CD4-positive, alpha-beta T cell treated with Interleukin-17A for 1 hour (primary cell): ENCODE measurements at places on chromosomes 7 and 10.

DNA sequence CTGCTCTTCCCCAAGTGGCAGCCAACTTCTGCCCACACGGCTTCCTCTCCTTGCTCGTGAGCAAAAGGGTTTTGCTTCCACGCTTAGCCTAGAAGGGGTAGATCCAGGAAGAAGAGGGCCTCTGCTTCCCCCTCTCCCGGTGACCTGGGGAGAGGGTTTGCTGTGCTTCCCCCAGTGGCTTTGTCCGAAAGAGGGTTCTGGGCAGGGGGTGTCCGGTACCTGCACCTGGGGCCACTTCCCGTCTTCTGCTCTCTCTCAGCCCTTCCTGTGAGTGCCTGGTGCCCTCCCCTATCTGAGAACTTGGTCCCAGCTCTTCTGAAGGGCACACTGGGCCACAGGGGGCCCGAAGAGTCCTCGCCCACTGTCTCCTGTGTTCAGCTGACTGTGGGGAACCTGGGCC, 11.3 kb downstream of the JAKMIP3 start:
- no peak for DNase-seq

GRCh38 chr7:131602994-131603372, 46.6 kb upstream of the PODXL start:
- DNase-seq = no peak

DNA sequence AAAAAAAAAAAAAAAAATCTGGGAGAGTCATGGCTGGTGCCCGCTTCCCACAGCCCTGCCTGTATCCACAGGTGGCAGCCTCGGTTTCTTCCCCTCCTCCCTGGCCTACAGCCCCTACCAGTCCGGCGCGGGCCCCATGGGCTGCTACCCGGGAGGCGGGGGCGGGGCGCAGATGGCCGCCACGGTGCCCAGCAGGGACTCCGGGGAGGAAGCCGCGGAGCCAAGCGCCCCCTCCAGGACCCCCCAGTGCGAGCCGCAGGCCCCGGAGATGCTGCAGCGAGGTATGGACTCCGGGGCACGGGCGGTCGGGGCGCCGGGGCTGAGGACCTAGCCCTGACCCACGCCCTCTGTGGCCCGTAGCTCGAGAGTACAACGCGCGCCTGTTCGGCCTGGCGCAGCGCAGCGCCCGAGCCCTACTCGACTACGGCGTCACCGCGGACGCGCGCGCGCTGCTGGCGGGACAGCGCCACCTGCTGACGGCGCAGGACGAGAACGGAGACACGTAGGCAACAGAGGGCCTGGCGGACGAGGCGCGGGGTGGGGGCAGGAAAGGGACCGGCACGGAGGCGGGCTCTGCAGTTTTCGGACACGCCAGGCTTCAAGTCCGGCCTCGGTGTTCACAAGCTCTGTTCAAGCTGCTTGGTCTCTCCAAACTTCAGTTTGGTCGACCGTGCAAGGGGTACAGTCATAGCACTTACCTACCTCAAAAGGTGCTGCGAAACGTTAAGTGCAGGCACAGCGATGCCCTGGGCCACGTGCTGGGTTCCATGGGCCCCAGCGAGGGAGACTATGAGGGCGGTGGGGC, 3.9 kb downstream of the NFKB2 start:
- peak; percentile 90 for DNase-seq

DNA sequence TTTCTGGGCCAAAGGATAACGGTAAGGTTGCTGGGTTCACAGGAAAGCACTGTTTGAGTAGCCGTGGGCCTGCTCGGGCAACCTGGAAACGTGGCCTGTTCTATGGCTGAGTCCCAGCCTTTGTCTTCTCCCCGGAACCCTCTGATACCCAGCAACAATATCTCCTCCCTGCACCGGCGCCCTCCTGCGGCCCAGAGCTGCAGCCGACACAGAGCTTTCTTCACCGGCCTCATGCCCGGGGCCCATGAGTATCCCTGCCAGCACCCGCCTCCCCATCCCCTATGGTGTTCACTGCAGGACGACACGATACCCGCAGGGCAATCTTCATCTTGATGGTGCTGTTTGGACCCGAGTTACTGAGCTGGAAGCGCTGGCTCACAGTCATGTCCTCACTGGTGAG, 38.6 kb upstream of the NCAPG2 start:
- no peak for DNase-seq

DNA sequence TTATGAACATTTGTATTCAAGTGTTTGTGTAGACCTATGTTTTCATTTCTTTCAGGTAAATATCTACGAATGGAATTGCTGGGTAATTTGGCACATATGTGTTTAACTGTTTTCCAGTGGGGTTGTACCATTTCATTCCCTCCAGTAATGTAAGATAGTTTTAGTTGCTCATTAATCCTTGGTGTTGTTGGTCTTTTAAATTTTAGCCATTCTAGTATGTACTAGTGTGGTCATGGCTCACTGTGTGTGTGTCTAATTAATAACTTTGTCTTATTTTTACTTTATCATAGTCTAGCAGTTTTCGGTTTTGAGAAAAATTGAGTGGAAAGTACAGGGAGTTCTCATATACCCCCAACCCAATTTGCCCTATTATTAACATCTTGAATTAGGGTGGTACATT, 278.8 kb downstream of the CAMK1D start:
- no peak for DNase-seq

DNA sequence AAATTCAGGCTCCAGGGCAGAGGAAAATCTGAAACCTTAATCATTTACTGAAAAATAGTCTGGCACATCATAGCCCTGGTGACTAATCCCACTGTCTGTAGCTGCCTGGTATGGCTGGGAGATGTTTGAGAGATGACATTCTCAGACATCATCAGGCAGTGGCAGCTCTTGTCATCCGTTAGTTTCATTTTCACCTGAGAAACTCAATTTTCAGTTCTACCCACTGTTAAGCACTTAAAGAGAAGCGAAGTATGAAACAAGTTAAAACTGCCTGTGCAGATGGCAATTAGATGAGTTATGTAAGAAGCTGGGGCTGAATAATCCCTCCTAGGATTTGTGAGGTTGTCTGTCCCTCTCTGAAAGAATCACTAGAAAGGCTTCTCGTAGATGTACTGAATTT, 150.2 kb downstream of the NSUN6 start:
- no peak for DNase-seq

DNA sequence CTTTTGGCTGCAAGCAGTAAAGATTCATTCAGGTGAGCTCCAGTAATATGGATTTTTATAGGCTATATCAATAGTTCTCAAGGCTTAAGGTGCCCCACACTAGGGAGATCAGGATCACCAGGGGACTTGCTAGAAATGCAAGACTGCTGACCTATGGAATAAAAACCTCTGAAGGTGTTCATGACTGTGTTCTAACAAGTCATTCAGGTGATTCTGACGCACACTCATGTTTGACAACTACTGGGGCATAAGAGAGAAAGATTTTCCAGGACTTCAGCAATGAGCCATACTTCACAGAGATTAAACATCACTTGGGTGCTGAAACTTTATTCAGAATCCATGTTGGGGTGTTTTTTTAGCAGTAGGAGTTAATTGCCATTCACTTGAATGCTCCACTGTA, 4.8 kb upstream of the TAS2R38 start:
- no peak for DNase-seq

GRCh38 chr7:1844951-1845390, 174.9 kb downstream of the ELFN1 start:
- no peak for DNase-seq

GRCh38 chr7:22561321-22561811, 61.4 kb upstream of the STEAP1B start:
- DNase-seq = no peak

DNA sequence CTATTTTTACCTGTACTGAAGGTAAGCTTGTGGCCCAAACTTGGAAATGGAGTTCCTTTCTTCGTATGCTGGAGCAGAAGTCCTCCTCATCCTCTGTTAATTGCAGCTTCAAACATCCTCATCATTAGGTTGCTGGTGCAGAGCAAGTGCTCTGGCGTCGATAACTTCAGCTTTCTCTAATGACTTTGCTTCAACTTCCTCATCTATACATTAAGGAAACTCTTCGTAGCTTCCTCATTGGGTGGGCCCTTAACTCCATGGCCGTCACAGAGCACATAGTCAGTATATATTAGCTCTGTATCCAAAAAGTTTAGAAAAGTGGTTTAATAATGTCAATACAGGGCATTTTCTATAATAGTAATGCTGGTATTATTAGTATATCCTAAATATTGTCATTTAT, 447.7 kb downstream of the SUGCT start:
- no peak for DNase-seq

DNA sequence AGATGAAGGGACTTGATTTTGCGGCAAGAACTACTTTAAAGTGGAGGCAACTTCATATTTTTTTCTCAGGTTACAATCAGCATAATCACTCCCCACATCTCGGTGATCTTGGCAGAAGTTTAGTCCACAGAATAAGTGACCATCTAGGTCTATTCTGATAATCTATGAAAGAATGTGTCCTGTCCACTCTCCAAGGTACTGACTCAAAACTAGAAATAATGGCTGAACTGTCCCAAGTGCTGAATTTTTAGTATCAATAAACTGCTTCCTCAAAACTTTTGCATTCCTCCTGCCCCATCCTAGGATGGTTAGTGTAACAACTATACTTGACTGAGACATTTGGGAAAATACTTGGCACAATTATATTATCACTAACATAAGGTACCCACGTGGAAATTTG, 10.9 kb upstream of the CHRM2 start:
- no peak for DNase-seq

- DNase-seq = peak; percentile 95
These were observed 13.7 kb upstream of the KBTBD2 start for GRCh38 chr7:32905175-32905662.

- no peak for DNase-seq
These were observed 172.5 kb downstream of the CCDC71L start for GRCh38 chr7:106488465-106488864.

DNA sequence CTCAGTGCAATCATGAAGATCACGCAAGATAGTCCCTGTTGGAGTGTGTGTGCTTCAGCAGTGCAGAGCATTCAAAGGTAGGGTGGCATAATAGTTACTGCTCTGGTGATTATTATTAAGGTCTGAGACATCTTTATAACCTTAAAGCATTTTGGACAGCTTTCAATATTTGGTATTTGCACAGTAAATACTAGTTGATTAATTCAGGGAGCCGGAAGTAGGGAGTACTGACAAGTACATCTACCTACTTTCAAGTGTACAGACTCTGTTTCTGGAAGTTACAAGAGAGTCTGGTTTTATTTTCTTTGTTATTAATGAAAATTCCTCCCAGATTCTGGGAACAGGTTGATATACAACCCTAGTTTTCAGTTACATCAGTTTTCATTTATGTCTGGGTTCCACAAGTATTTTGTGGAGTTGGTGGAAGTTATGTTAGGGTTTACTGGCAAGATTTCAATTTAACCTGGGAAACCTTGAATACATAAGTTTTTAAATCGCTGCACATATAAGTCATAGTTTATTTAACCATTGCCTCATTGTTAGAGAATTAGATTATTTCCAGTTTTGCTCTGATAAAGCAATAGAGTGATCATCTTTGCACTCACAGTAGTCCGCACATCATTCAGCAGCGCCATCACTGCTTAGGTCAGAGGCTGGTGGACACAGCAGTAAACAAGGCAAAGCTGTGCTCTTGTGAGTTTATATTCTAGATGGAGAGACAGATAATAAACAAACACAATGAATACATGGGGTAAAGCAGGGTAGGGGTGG, 366.6 kb downstream of the REEP3 start:
- DNase-seq = no peak

DNA sequence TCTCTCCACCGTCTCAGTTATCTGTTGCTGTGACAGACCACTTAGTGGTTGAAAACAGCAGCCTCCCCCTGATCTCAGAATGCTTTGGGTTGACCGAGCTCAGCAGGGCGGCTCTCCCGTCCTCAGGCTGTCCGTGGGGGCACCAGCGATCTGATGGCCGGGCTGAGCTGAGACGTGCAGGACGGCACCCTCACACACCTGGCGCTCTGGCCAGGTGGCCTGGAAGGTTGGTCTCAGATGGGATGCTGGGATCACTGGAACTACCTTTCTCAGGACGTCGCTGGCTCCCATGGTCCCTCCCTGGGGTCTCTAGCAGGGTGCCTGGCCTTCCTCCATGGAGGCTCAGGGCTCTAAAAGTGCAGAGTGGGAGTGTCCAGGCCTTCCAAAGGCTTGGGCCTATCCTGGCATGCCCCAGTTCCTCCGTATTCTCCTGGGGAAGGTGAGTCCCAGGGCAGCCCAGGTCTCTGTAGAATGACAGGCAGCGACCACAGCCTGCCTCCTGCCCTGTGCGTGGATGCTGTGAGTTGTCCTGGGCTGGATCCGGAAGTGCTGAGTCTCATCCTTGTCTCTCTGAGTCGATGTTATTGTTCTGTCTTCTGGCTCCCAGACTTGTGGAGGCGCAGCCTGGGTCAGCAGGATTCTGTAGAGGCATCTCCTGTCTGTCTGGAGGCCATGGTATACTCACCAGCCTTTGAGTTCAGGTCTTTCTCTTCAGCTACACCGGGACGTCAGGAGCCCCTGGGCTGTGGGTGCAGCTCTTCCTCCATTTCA, 12.2 kb upstream of the PWWP2B start:
- DNase-seq = no peak

DNA sequence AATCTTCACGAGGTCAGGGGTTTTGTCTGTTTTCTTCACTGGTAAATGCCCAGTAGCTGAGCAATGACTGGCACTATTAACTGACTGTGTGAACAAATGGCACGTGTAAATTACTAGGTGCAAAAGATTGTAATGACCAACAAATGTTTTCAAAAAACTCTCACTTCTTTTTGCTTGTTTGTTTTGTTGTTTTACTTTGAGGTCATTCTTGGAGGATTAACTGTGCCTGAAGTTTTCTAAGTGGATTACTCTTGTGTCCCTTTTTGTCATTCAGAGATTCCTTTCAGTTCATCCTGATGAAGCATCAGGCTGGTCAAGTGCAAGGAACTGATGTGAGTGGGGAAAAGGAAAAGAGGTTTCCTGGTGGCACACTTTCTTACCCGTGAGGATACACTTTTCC, 74.4 kb upstream of the PPP1R3C start:
- DNase-seq = no peak

DNA sequence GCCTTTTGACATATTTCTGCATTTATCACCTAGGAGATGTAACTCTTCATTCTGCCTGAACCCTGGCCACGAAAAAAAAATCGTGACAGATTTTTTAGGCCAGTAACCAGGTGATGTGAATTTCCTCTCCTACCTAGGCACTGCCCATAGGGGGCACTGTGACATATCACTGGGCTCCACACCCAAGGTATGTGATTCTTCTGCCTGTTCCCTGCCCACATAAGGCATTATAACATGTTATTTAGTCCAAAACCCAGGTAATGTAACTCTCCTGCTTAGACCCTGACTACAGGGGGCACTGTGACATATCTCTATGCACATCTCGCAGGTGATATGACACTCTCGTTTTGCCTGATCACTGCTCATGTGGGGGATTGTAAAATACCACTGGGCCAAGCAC, 29.5 kb upstream of the ZNF107 start:
- DNase-seq = peak; percentile 16

GRCh38 chr7:28706584-28706983, 251.5 kb downstream of the TRIL start:
- DNase-seq = no peak

GRCh38 chr10:23081221-23081750, 14.1 kb upstream of the MSRB2 start:
- DNase-seq = no peak
